ENCODE measurements at places on chromosomes 11 and 22.

GRCh38 chr11:132911186-132911585 is 621.1 kb downstream of the OPCML start:
- no peak for DNase-seq

GRCh38 chr11:59186130-59186594 is 14.2 kb downstream of the DTX4 start:
- no peak for DNase-seq

DNA sequence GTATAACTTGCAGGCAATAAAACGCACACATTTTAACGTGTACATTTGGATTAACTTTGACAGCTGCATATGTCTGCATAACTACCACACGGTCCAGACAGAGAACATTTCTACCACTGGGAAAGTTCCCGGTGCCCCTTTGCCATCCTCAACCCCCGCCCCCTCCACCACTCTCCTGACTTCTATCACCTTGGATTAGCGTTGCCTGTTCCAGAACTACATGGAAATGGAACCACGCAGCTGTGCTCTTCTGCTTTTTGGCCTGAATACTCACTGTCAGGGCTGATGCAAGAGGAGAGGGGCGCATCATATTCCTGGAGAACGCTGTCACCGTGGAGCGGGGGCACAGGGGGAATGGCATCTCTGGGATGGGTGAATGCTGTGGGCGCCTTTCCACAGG is 62.1 kb downstream of the LRP5 start:
- DNase-seq = no peak

DNA sequence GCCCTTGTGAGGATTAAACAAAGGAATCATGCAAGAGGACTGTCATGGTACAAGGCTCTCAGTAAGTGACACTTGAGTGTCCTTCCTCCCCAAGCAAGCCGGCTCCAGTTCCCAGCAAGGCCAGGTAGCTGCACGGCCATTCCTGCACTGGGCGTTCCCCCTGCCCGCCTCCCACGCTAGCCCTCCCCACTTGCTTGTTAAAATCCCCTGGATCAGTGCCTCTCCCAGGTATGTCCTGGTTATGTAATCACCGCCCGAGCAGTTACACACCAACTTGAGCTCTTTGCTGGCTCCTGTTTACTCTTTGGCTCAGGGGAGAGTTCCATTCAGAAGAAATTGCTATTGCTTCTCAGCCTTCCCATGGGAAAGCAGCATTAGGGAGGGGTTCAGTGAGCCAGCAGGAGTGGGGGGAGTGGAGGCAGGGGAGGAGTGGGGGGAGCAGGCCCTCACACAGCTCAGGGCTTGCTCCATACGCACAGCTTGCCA is 19.4 kb upstream of the MYEOV start:
- no peak for DNase-seq

Data from NCI-H774 (cell line).